Kidney (tissue), 22 donors: ENCODE measurements at places on chromosomes 16 and 17. TPM values are rescaled to one million over a fixed set of nuclear protein-coding genes. Genes with fewer than 3 reads are reported as not detected.

The OR1A1 gene
- total RNA-seq: not detected

The KRT12 gene
- not detected for total RNA-seq

The HAP1 gene
- total RNA-seq: 1.3 TPM

- DNase-seq: no peak
These were observed 5.1 kb downstream of the ZFPM1 start for GRCh38 chr16:88458039-88458772.

DNA sequence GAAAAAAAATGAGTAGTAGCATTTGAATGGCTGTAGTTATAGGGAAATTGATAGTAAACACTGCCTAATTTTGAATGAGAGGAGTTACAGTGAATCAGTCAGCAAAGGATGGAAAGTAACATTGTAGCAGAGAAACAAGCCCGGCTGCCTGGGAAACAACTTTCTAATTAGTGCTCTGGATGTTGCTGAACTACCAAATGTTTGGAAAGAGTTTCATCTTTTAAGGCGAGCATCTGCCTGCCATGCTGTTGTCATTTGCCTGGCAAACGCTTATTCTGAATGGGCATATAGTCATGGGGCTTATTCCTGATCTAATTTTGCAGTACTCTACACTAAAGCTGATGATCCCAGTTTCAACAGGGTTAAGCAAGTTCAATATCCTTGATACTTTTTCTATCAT is 138.6 kb downstream of the CDH11 start:
- DNase-seq: no peak
